ENCODE measurements at places on chromosomes 6 and 20. TPM values are rescaled to one million over a fixed set of nuclear protein-coding genes. Genes with fewer than 3 reads are reported as not detected.

DNA sequence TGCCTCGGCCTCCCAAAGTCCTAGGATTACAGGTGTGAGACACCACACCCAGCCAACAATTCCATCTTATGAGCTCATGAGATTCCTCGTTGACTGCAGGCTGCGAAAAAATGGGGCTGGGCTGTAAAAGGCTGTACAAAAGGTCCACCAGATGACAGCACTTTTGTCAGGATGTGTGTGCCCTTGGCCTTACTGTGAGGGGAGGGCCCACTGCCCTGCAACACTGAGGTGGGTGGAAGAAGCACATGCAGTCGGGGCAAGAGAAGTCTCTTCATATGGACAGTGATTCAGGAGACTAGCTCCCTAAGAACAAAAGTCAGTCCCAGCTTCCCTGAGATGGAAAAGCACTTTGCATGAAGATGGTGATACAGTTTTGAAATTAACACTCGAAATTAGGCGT, 50.5 kb downstream of the KCTD20 start:
- H3K27ac ChIP-seq = no peak overlapping the region
- no peak for DNase-seq
- H3K4me1 ChIP-seq = peaks cover 2% of the 10 kb centered on the region
- no peak overlapping the region for H3K4me3 ChIP-seq

CPNE1 gene
- 172 TPM for total RNA-seq

GRCh38 chr6:64034910-64035655, 399.5 kb downstream of the PHF3 start:
- no peaks in the 10 kb centered on the region for H3K36me3 ChIP-seq
- H3K4me1 ChIP-seq = no peaks in the 10 kb centered on the region
- no peak overlapping the region for H3K4me3 ChIP-seq
- DNase-seq = peak; percentile 4

- H3K4me1 ChIP-seq = no peaks in the 10 kb centered on the region
- DNase-seq = no peak
- H3K4me3 ChIP-seq = no peak overlapping the region
- no peaks in the 10 kb centered on the region for H3K36me3 ChIP-seq
- H3K27ac ChIP-seq = no peak overlapping the region
- peaks cover 4% of the 10 kb centered on the region for H3K27me3 ChIP-seq
Measured at GRCh38 chr6:113713665-113714064, 143.5 kb upstream of the MARCKS start.

DNA sequence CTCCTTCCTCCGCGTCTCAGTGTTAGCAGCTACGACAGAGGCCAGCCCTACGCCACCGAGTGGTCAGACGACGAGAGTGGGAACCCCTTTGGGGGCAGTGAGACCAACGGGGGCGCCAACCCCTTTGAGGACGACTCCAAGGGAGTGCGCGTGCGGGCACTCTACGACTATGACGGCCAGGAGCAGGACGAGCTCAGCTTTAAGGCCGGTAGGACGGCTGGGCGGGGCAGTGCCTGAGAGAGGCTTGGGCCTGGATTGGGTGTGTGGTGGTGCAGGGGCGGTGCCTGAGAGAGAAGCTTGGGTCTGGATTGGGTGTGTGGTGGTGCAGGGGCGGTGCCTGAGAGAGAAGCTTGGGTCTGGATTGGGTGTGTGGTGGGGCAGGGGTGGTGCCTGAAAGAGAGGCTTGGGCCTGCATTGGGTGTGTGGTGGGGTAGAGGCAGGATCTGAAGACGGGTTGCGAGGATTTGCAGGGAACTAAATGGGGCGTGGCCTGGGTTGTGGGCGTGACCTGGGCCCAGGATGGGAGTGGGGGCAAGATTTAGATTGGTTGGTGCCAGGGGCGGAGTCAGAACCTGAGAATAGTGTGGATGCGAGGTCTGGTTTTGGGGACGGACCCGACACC, 24.4 kb downstream of the SPDEF start:
- no peaks in the 10 kb centered on the region for H3K27me3 ChIP-seq
- H3K4me3 ChIP-seq = no peak overlapping the region
- no peaks in the 10 kb centered on the region for H3K36me3 ChIP-seq
- no peak for DNase-seq
- no peak overlapping the region for H3K27ac ChIP-seq

GRCh38 chr6:46220352-46221221, 49.8 kb upstream of the ENPP5 start:
- no peak for DNase-seq
- no peak overlapping the region for H3K4me3 ChIP-seq

DNA sequence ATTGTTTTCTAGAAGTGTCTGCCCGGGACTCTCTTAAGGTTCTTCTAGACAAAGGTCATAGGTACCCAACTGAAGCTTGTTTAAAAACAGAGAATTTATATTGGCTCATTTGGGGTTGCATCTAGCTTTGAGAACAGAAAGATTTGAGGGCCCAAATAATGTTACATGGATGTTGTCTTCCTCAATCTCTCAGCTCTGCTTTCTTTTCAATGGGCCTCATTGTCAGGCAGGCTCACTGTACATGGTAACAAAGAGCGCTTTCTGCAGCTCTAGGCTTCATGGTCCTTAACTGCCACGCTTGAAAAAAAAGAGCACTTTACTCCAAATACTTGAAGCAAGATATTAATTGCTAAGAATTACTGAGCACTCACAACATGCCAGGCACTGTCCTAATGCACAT, 22.2 kb downstream of the NHLRC1 start:
- no peaks in the 10 kb centered on the region for H3K27me3 ChIP-seq
- H3K36me3 ChIP-seq = no peaks in the 10 kb centered on the region
- no peak overlapping the region for H3K4me3 ChIP-seq

FAM209B gene
- total RNA-seq = not detected

DNA sequence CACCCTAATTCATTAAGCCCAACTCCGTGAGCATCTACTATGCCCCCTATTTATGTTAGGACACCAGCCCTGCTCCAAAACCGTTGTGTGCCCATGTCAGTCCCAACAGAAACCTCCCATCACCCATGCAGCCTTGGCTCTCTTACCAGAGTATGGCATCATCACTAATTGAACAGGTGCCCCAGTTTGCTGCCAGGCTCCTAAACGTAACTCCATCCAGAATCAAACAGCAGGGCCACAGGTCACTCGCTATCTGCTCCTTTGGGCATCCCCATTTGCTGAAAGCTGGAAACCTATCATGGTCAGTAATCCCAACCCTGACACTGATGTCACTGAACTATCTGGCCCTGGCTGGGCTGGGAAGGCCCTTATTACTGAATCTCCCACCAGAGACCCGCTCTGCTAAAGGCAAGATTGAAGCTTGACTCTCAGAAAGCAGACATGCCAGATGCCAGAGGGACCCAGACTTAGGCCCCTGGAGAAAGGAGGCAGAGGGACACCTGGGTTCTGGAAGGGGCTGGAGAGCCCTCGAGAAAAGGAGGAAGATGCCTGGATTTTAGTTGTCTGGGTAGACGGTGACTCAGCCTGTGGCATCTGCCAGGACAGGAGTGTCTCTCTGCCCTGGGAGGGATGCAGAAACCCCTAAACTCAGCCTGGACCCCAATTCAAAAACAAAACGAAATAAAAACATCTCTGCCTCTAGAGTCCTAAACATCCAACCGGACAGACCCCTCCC, 14.0 kb downstream of the MUCL3 start:
- peak; percentile 35 for DNase-seq
- 0 out of 2 replicates have a peak, but pooled peaks cover 4% of the 10 kb centered on the region for H3K4me1 ChIP-seq
- no peaks in the 10 kb centered on the region for H3K36me3 ChIP-seq
- H3K4me3 ChIP-seq = peak overlapping the region; percentile 64

DNA sequence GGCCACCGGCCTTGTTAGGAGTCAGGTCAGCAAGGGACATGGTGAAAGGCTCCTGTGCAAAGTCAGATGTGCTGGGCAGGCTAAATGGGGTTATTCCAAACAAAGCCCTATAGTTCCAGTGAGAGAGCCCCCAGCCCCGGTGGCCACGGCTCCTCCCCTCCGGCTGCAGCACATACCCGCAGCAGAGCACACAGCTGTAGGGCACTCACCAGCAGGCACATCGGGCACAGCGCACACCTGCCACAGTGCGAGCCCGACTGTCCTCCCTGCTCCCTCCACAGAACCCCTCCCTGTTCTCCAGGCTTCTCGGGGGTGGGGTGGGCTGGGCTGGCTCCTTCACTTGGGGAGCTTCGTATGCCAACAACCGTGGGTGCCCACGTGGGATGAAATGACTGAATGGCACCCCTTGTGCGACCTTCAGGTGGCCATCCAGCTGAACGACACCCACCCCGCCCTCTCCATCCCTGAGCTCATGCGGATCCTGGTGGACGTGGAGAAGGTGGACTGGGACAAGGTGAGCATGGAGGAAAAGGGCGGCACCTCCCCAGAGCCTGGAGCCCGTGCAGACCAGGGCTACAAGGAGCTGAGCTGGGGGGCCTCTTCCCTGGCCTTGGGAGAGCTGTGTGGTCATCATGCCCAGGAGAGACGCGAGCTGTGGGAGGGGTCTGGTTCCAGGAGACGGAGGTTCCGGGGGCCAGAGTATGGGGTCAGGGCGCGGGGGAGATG, 30.9 kb downstream of the PYGB start:
- H3K36me3 ChIP-seq = peaks cover 9% of the 10 kb centered on the region
- H3K4me1 ChIP-seq = no peaks in the 10 kb centered on the region
- no peak overlapping the region for H3K27ac ChIP-seq
- H3K27me3 ChIP-seq = no peaks in the 10 kb centered on the region
- no peak overlapping the region for H3K4me3 ChIP-seq

CABLES2 gene
- 3.0 TPM for total RNA-seq

- DNase-seq = no peak
- no peak overlapping the region for H3K27ac ChIP-seq
- no peaks in the 10 kb centered on the region for H3K4me1 ChIP-seq
- H3K36me3 ChIP-seq = no peaks in the 10 kb centered on the region
- no peak overlapping the region for H3K4me3 ChIP-seq
Measured at GRCh38 chr20:59378396-59378795, 78.0 kb downstream of the EDN3 start.

DEFB124 gene
- total RNA-seq = not detected

DNA sequence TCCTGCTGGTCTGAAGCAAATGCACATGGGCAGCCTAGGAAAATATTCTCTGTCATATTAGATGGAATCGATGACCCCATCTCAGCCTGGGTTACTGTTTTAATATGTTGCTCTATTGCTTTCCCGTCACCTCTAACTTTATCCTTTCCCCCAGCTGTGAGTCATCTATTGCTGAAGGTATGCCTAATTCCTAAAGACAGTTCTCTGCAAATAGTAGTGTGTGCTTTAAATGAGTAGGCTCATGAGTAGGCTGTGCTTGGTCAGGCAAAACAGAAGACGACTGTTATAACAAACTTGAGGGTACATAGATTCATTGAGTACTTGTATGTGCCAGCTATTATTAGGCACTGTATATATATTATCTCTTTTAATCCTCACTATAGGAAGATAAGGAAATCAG, 47.2 kb downstream of the CTNNBL1 start:
- peak; percentile 33 for DNase-seq
- H3K27me3 ChIP-seq = no peaks in the 10 kb centered on the region
- H3K27ac ChIP-seq = no peak overlapping the region
- H3K4me1 ChIP-seq = 0 out of 2 replicates have a peak, but pooled peaks cover 6% of the 10 kb centered on the region

DTNBP1 gene
- total RNA-seq = 0.32 TPM

GSTA3 gene
- not detected for total RNA-seq

GRCh38 chr6:134701301-134701700, 248.6 kb downstream of the ALDH8A1 start:
- H3K27me3 ChIP-seq = no peaks in the 10 kb centered on the region
- H3K36me3 ChIP-seq = no peaks in the 10 kb centered on the region
- H3K27ac ChIP-seq = no peak overlapping the region
- no peaks in the 10 kb centered on the region for H3K4me1 ChIP-seq
- no peak overlapping the region for H3K4me3 ChIP-seq
- no peak for DNase-seq

- DNase-seq = peak; percentile 58
- H3K27me3 ChIP-seq = no peaks in the 10 kb centered on the region
- peak overlapping the region; percentile 27 for H3K27ac ChIP-seq
- peak overlapping the region; percentile 6 for H3K4me3 ChIP-seq
- no peaks in the 10 kb centered on the region for H3K36me3 ChIP-seq
Measured at GRCh38 chr6:129133770-129134192, 250.8 kb downstream of the LAMA2 start.

Measured in GM23248 (cell line).